AG09309 (cell line): ENCODE measurements at places on chromosomes 1 and 21.

GRCh38 chr1:6645018-6645417 is 20.4 kb downstream of the THAP3 start:
- DNase-seq = no peak

DNA sequence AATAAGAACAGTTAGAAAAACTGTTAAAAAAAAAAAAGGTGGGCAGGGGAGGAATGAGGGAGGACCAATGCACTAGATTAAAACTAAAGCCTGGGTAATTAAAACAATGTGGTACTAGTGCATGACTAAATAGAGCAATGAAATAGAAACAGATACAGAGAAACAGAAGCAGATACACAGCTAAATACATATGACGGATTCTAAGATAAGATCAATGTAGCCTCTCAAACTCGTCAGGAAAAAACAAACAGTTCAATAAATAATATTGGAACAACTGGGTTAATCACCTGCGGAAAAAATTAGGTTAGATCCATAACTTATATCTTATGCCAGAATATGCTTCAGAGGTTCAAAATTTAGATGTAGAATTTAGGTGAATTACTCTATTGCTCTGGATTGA is 68.2 kb downstream of the ERO1B start:
- no peak for DNase-seq

- DNase-seq = no peak
Measured at GRCh38 chr1:210061992-210062391, 124.0 kb downstream of the SYT14 start.

DNA sequence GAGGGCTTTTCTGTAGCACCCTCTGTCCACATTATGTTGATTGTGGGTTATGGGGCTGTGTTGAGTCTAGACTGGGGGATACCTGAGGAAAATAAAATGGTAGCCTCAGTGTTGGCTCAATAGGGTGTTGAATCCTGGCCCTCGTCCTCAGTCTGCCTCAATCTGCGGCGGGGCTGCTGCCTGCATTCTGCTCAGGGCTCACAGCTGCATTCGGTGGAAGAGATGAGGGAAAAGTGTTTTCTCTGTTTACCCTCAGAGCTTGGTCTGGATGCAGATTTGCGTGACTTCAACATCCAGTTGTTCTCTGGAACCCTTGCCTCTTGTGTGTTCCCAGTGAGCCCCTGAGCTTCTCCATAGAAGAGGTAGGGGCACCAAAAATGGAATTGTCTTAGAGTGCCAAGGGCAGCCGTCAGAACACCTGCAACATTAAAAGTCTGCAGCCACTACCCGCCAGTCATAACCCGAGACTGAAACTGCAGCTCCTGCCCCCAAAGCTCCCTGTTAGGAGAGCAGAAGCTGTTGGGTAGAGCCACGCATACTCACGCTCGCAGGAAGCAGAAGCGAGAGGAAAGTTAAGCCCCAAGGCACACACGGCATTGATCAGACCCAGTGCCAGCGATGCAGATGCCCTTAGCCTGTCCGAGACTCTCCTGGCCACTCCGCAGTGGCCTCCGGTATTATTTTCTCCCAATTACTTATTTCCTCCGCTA is 215.3 kb upstream of the C1orf174 start:
- no peak for DNase-seq

DNA sequence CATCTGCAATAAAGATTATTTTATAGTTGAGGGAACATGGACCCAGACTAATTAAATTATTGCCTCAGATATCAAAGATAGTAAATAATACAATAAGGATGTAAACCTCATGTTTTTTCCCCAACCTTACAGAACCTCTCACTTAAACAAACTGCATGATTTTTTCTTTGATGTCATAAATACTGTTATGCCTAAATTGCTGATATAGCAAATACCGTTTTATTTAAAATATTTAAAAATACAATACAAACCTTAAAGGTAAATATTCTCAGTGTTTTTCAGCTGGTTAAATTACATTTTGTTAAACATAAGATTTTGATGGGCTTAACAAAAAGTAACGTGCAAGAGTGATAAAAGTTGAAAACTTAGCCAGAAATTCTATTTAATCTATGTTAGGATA is 24.4 kb upstream of the RGS2 start:
- no peak for DNase-seq

- no peak for DNase-seq
Measured at GRCh38 chr1:155006601-155007101, 4.0 kb downstream of the ZBTB7B start.

DNA sequence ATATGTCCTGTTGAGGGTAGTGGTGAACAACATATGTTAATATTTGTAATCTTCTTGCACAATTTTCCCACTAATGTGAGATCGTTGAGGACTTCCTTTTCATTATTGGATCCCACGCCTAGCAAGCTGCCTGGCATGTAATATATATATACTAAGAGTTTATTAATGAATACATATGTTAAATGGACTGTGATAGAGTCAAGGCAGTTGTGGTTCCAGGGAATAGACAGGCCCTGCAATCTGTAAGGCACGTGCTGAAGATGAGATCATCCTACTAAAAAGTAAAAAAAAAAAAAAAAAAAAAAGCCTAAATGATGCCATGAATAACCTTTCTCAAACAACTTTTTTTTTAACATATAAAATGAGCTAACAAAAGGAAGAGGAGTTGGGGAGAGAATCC is 28.9 kb downstream of the PLPPR5 start:
- DNase-seq = no peak

DNA sequence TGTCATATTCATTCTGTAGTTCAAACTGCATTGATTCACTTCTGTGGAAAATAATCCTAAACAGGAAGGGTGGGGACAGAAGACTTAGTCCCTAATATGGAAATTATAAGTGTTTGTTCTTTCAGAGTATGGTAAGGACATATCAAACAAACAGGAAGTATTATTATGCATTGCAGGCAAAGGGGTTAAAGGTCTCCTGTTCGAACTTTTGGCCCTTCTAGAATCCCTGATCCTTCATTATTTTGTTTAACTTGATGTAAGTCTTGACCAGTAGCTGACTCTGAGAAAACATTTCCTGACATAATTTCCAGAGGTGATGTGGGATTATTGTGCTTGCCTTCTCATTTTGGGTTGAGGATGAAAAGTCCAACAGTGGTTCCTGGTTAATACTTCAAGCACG is 215.4 kb upstream of the ADGRL2 start:
- no peak for DNase-seq

DNA sequence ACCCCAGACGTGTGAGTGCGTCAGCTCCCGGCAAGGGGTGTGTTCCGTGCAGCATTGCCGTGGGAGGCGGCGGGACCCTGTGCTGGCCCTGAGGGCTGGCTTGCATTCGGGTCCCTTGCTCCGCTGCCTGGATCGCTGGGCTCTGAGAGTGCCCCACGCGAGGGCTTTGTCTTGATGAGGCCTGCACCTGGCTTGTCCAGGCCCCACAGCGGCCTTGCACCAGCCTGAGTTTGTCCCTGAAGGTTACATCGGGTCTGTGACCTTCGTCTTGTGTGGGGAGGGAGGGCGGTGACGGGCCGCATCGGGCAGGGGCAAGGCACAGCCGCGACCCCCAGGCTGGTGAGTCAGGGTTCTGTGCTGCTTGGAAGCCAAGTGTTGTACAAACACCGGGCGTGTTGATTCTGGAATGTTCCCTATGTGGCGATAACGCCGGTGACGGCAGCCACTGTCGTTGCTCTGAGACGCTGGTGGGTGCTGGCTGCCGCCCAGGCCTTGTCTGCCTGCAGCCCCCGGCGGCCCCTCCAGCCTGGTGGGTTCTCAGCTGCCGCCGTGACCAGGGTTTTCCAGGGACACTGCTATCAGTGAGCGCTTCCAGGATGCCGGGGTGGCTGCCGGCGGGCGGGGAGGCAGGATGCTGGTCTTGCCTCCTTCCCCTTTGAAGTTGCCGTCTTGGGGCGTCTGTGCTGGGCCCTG is 42.9 kb downstream of the SLX9 start:
- DNase-seq = no peak
